ENCODE measurements at places on chromosomes 11 and 22.

DNA sequence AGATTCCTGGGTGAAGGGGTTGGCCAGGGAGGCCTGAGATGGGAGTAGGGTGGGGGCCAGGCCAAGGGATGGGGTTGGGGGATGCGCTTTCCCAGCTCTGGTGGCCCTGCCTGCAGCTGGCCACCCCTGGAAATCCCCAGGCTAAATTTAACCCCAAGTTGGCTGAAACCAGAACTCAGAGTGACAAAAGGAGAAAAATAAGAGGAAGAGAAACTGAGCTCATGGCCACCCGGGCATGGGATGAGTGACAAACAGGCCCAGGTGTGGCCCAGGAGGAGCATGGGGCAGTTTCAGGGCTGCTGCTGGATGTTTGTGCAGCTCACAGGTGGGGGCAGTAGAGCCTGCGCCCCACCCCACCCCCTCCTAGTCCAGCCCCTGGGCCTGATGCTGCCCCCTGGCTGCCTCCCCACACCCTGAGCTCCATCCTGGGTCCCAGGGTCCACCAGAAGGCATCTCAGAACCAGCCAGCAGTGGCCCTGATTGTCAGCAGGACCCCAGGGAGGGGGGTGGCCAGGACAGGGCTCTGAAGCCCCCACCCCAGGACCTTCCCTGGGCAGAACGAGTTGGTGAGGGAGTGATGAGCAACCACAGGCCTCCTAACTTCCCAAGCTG lies 48.0 kb downstream of the IGLL5 start:
- no peak for DNase-seq

- DNase-seq, result no peak
Measured at GRCh38 chr11:72361321-72361720, 73.0 kb downstream of the CLPB start.

DNA sequence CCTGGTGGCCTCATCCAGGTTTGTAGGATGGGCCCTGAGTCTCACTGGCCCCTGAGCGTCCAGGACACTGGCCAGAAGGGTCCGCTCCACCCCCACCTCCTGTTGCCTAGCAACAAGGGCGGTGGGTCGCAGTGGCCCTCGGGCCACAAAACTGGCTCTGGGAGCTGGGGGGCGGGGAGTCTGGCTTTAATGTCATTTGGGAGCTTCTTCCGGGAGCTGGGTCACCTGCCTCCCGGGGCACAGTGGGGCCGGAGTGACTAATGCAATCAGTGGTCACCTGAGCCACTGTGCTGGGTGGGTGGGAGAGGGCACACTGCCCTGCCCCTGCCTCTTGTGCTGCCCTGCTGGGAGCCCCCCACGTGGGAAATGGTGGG lies 2.6 kb downstream of the TH start:
- DNase-seq, result no peak

DNA sequence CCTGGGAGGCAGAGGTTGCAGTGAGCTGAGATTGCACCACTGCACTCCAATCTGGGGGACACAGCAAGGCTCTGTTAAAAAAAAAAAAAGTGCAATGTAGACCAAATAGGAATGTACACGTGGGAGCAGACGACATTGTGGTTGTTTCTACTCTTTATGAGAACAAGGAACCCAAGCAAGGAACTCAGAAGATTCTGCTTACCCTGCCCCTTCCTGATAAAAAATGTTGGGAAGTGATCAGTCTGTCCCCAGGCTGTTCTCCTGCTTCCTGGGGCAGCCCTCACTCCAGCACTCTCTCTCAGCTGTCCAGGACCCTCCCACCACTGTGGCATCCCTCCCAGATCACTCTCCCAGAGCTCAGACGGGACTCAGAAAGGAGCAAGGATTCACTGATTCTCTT lies 31.8 kb downstream of the SLCO2B1 start:
- no peak for DNase-seq

GRCh38 chr11:123195188-123196059 lies at the start of gene CLMP:
CLMP (minus strand) TSS chr11:123195248; CDS start chr11:123194940, 308 bp downstream.
- no peak for DNase-seq

DNA sequence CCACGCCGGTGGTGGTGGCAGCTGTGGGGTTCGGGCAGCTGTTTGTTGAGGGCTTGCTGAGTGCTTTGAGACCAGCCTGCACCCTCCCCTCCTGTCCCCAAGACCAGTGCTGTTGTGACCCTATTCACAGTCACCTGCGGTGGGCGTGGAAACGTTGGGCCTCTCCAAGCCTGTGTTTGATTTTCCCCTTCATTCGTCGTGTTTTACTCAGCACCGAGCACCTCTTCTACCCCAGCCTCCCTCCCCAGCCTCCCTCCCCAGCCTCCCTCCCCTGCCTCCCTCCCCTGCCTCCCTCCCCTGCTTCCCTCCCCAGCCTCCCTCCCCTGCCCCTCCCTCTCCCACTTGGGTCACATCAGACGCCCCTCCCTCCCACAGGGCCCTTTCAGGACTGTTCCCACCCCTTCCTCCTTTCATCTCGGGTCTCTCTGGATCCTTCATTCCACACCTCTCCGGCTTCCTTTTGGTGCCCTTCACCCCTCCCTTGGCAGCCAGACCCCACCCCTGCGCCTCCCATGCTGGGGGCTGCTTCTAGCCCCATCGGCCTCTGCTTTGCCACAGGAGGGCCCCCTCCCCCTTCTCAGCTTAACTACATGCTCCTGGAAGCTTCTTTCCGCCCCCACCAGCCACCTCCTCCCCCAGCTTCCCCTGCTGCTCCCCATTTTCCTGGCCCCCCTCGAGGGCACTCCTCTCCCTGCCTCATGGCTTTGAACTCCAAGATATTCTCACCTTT lies 14.8 kb downstream of the FRMD8 start:
- DNase-seq, result no peak

DNA sequence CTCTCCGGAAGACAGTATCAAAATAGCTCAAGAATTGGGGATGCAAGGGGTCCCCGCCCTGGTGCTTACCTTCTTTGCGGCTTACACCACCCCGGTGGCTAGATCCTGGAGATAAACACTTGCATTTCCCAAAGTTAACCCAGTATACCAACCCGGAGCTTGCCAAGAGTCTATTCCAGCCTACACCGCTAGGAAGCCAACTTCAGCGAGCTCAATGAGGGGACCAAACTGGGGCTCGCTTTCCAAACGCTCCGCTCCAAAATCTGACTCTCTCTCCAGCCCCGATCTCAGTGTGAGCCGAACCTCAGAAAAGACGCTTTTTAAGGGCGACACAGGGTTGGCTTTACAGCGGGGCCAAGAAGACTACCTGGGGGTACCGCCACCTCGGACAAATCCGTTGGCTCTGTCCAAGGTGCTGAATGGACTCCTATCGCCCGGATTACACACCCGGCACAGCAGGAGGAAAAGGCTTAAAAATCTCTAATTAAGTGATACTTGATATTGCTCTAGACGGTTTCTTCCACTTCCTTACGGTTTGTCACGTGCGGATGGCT lies 20.1 kb upstream of the BDNF start:
- DNase-seq, result no peak

GRCh38 chr22:42132457-42132856 lies 1.8 kb upstream of the CYP2D6 start:
- DNase-seq, result no peak

GRCh38 chr11:100866453-100866852 lies 179.4 kb downstream of the ARHGAP42 start:
- no peak for DNase-seq

DNA sequence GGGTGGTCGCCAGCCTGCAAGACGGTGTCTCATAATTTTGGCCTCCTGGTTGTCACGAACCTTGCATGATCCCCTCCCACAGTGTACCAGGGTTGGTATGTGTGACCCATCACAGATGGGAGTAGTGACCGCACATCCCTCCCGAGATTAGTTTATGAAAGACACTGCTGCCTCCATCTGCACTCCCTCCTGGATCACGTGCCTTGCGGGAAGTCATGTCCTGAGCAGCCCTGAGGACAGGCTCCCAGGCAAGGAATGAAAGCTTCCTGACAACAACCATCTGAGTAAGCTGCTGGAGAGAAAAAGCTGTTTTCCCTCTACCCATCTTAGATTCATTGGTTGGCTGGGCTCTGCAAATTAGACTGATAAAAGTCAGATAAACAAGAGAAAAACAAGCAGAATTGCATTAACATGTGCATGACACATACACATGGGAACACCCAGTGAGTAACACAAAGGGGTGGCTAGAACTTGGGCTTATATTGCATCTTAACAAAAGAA lies 14.4 kb upstream of the PAMR1 start:
- no peak for DNase-seq
